ENCODE measurements at places on chromosomes 1 and 21. TPM values are rescaled to one million over a fixed set of nuclear protein-coding genes. Genes with fewer than 3 reads are reported as not detected.

The VHLL gene
- total RNA-seq = 0.20 TPM

The RNF2 gene
- 27.0 TPM for total RNA-seq

The FBLIM1 gene
- 128 TPM for total RNA-seq

The BCAN gene
- not detected for total RNA-seq

DNA sequence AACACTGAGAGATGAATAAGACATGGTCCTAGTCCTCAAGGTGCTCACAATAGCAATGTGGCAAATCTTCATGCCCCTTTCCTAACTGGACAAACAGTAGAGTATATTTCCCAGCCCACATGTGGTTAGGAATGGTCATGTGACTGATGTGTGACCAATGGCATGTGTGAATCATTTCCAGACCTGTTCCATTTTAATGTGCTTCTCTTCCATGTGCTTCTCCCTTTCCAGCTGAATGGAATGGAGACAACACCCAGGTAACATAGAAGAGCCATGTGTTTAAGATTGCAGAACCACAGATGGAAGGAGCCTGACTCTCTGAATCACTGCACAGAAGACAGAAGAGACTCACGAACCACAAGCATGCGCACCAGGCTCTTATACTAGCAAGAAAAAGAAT lies 409.9 kb upstream of the NFIA start:
- DNase-seq = no peak

- no peak for DNase-seq
These were observed 47.9 kb upstream of the ATP1A1 start for GRCh38 chr1:116325104-116325503.
